ENCODE measurements at places on chromosomes 12 and 14.

DNA sequence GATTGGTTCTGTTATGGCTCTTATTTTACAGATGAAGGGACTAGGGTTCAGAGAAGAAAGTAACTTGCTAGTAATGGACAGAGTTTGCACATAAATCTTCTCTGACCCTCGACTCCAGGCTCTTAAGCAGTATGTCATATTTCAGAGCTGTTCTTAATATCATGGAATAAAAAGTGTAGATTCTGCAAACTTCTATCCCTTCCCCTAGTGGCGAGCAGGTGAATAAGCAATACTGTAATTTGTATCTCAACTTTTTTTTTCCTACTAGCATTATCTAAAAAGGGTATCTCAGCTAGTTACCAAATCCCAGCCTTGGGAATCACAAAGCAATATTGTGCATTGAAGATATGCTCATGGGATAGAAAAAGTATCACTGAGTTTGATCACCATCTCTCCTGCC is 83.2 kb downstream of the ANO4 start:
- DNase-seq: no peak

GRCh38 chr12:109890620-109891170 is 9.4 kb upstream of the TCHP start:
- no peak for DNase-seq

GRCh38 chr12:124384299-124384894 is 89.5 kb downstream of the RFLNA start:
- no peak for DNase-seq

DNA sequence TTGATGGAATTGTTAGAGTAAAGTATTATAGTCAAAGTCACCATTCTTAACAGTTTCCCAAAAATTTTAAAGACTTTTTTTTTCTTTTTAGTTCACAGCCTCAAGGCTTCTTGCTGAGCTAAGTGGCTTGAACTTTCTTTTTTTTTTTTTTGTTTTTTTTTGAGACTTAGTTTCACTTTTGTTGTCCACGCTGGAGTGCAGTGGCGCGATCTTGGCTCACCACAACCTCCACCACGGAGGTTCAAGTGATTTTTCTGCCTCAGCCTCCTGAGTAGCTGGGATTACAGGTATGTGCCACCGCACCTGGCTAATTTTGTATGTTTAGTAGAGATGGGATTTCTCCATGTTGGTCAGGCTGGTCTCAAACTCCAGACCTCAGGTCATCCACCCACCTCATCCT is 92.8 kb downstream of the SETD3 start:
- DNase-seq: no peak

DNA sequence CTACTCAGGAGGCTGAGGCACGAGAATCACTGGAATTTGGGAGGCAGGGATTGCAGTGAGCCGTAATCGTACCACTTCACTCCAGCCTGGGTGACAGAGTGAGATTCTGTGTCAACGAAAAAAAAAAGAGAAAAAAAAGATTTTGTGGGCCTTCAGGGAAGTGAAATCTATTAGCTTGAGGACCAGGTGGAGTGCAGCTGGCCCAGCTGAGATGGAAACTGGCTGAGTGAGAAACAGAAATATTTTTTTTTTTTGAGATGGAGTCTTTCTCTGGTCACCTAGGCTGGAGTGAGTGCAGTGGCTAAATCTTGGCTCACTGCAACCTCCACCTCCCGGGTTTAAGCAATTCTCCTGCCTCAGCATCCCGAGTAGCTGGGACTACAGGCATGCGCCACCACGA is 2.3 kb upstream of the CLEC4C start:
- no peak for DNase-seq

GRCh38 chr12:58894040-58894439 is 26.3 kb downstream of the LRIG3 start:
- DNase-seq: no peak

- no peak for DNase-seq
These were observed 591.0 kb upstream of the TMEM132C start for GRCh38 chr12:127675936-127676335.

DNA sequence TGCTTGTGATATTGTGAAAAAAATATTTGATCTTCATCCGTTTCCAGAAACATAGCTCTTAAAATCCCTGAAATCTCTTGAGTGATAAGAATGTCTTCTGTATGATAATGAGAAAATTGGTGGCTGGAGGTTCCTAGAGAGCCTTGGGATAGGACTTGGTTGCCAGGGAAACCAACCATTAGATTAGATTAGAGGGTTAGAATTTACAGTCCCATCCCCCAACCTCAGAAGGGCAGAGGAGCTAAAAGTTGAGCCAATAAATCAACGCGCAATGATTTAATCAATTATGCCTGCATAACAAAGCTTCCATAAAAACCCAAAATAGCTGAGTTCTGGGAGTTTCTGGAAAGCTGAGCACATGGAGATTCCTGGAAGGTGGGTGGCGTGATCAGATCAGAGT is 10.6 kb downstream of the SEL1L start:
- no peak for DNase-seq

DNA sequence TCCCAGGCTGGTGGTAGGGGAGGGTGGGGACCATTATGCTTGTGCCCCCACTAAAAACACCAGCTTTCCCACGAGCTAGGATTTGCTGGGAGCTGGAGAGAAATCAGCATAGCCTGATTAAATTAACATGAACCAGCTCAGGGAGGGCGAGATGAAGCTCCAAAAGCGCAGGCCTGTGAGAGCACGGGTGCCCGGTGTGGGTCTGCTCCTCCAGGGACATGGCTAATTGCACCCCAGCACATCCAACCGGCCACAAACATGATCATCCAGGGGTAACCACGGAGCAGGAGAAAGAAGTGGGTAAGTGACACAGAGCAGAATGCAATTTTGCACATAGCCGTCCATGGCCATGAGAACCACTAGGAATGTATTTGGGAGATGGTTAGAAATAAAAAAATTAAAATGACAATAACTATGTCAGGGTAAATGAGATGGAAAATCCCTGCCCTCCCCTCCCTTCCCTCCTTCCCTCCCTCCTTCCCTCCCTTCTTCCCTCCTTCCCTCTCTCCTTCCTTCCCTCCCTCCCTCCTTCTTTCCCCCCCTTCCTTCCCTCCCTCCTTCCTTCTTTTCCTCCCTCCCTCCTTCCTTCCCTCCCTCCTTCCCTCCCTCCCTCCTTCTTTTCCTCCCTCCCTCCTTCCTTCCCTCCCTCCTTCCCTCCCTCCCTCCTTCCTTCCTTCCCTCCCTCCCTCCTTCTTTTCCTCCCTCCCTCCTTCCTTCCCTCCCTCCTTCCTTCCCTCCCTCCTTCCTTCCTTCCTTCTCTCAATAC is 26.9 kb downstream of the CLMN start:
- DNase-seq: no peak

DNA sequence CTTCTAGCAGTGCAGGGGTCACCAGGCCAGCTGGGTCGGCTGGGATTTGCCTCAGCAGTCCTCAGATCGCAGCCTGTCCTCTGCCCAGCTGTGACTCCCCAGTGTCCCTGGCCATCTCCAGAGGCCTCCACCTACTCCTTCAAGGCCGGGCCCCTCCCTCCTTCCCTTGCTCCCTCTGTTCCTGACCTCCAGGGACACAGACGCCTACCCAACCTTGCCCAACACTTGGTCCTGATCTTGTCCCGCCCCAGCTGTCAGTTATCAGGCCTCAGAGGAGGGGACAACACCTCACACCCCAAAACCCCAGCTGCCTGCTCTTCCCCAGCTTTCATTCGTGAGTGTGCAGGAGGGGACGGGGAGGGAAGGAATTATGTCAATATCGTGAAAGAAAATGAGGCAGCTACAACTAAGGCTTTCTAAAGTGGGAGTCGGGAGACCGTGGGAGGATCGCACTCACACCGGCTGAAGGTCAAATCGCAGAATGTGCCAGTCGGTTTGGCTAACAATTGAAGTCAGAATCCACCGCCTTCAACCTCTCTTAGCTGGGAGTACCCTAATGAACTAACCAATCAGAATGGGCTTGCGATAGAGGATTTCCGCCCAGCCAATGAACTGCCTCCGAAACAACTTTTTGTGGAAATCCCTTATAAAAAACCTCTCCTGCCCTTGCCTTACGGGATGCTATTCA is 9.4 kb upstream of the PLBD2 start:
- DNase-seq: no peak

- DNase-seq: peak; percentile 32
These were observed 3.9 kb downstream of the FLRT2 start for GRCh38 chr14:85533861-85534291.

DNA sequence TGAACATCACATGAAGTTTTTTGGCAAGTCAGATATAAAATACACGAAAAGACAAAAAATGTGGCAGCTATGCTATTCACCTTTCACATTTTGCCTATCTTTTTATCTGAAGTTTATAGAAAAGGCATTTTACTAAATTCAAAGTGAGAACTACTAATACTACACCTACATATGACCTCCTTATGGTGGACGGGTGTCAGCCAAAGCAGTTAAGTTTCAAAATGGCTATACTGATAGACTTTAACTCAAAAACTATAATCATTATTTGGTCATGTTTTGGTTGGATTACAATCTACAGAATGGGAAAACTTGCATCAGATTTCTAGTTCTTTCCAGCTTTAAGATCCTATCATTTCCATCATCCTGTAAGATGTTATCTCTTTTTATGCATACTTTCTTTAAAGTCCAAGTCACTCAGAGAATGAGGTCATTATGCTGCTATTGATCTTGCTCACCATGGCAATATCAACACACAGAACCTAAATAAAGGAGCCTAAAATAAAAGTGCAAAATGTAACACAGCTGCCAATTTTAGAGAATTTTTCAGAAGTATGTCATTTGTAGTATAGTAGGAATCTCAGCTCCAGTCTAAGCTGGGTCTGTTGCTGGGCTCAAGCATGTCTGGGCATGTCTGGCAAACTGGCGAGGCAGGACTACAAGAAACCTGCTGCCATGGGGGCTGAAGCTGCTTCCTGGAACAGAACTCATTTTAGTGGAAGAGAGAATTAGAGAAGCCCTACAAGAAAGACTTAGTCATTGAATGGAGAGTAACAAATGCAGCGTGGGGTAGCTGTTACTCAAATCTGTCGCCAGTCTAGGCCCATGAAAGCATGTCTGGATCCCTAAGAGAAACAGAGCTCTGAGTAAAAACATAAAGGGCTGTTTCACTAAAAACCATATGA is 7.6 kb upstream of the AEBP2 start:
- peak; percentile 69 for DNase-seq

DNA sequence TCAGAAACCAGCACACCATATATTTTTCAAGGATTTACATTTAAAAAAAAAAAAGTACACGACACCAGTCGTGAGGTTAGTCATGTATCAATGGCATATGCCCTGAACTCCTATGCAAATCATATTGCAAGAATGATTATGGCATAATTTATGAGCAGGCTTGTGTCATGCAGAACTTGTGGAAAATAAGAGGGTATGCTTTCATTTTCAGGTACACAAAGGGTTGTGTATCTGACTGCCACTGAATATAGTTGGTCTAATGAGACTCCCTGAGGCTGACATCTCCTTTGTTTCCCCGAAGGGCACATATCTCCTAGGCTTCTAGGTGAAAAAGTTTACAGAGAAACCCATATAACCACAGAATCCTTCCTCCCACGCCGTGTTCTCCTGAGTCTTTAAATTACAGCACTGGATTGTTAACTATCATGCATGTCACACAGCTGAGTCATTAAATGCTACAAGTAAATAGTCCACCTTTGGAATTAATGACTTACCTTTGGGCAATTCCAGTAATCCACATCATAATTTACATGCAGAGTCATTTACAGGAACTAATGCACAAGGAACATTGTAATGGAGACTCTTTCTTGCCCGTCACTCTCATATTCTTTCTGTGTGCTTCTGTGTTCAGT is 356.7 kb upstream of the DIO2 start:
- DNase-seq: peak; percentile 49

DNA sequence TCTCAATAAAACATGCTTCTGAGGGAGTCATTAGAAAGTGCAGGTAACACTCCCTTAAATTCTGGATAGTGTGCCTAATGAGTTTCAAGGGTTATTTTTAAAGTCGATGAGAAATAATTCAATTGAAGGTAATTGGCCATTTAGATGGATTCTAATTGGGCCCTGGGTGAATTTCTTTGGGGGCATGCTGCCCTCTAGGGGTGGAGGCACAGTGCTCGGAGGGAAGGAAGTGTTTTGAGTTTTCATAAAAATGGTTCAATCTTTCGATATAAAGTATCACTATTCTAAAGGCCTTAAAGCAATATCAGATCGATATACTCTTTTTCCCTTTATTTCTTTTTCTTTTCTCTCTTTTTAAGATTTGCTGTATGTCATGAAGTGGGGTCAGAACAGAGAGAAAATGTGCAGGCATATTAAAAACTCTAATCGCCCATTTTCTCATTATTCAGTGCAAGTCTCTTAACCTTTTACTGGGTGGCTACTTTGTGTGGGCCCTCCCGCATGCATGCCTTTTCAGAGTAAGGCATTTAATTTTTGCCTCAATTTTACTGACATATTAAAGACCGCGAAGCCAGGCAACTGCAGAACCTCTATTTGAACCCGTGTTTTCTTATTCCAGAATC is 25.5 kb downstream of the NKX2-8 start:
- peak; percentile 18 for DNase-seq

DNA sequence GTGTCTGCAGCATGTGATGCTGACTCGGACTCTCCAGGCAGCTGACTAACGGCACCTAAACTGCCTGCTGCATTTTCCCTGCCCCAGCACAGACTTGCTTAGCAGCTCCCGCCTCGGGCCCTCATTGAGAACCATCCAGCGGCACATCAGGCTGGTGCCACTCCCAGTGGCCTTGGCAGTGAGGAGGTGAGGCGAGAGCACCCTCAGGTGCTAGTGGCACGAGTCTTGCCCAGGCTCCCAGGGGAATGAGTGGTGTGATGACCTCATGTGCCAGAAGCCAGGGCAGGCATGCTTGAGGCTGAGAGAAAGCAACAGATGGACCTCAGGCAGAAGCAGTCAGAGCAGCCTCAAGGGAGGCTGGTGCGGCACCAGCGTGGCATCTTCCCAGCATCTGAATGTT is 60.2 kb downstream of the PRKCH start:
- no peak for DNase-seq

DNA sequence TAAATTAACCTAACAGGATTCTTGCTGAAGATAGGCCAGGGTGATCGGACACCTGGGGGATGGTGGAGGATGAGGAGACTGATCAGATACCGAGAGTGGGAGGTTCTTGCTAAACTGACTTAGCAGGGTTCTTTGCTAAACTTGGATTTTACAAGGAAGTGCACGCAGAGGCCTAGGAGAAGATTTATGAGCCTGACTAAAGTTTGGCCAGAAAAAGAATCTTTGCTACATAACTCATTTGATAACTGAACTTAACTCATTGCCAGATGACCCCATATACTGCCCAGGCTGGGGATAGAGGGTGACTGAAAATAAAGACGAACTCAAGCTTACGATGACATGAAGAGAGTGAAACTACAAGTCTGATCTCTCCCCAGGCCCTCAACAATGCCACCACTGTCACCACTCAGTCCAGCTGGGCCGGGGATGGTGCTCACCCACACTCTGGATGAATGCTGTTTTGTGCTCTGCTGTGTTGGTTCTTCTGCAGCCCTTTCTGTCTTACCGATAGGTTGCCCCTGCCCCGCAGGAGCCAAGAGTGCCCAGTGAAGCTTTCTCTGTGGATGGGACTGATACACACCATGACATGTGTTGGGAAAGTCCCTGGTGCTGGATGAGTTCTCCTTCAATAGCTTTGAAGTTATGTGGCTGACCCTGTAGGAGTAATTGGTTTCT is 29.0 kb downstream of the PPFIBP1 start:
- DNase-seq: no peak

GRCh38 chr12:3252450-3252891 is 175.3 kb downstream of the TSPAN9 start:
- peak; percentile 15 for DNase-seq

GRCh38 chr14:68809524-68809923 is 16.7 kb upstream of the ZFP36L1 start:
- DNase-seq: no peak

Measured in cardiac fibroblast (primary cell).